ENCODE measurements at places on chromosomes 4 and X.

- no peak for DNase-seq
Measured at GRCh38 chrX:136269921-136270320, 18.7 kb upstream of the MAP7D3 start.

GRCh38 chr4:2698504-2698903 is 57.6 kb downstream of the TNIP2 start:
- DNase-seq: no peak

DNA sequence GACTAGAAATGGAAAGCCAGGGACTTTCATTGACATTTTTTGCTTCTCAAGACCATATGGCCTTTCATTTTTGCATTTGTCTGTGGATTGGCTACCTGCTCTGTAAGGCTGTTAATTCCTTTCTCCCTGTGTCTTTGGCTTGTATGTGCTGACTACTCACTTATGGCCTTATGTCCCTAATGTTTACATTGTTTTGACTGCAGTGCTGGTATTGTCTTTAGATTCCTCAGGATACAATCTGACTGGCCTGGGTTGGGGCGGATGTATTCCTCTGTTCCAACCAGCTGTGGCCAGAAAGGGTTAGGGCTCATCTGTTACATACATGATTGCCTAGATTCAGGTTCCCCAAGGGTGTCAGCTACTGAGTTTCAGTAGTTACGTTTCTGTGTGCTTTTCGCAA is 108.1 kb downstream of the RAPGEF2 start:
- no peak for DNase-seq

GRCh38 chr4:65670020-65670330 is 314 bp downstream of the EPHA5 start:
- DNase-seq: no peak

DNA sequence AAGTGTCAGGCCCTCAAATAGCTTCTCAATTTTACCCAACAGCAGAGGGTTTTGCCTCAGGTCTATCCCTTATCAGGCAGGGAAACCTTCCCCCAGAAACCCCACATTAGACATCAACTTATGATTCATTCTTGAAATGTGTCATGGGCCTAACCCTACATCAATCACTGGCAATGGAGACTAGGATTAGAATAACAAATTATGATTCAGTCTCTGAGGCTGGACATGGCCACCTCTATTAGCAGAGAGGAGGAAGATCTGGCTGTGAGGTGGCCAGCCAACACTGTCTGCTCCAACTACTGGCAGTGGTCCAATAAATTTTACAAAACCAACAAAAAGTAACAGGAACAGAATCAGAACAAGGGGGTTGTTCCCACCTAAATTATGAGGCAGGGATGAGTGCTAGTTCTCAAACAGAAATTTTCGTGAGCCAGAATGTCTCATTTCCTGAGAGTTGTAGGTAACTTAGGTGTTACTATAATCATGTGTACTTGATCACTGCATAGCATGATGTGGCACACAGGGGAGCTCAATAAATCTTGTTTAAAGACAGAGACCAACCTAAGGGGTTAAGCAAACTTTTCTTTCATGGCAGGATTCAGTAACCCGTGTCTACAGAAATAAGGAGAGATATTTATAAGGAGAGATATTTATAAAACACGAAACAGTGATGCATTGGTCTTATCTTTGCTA is 126.8 kb downstream of the NFKB1 start:
- no peak for DNase-seq

- no peak for DNase-seq
Measured at GRCh38 chr4:125359363-125359762, 44.6 kb downstream of the FAT4 start.

DNA sequence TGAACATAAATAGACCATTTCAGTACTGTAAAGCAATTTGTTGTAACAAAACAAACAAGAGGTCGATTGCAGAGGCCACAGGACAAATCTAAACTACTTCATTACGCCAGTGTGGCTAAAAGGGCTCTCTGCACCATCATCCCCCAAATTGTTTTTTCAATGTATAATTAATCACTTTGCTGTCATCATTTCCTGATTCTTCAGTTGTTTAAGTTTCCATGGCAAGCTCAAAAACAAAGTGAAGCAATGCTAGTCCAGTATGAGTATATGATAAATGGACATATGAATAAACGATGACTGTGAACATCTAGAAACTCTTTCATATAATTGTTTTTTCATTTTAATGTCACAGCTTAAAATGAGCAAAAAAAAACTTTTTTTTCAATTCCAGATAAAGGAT is 235.4 kb upstream of the FGF13 start:
- DNase-seq: no peak

DNA sequence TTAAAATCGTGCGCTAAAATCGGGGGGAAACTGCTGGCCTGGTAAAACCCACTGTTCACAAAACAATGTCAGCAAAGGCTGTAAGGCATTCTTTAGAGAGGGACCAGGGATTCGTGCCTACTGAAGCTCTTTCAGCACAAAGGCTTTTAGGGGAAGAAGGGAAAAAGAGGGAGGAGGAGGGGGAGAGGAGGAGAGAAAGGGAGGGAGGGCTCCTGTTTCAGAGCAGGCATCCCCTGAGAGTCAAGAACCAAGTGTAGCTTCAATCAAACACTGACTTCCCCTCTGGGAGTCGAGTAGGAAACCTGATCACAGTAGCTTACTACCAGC is 9.5 kb downstream of the BCOR start:
- no peak for DNase-seq

- DNase-seq: no peak
Measured at GRCh38 chrX:12802741-12803140, 11.5 kb downstream of the PRPS2 start.

DNA sequence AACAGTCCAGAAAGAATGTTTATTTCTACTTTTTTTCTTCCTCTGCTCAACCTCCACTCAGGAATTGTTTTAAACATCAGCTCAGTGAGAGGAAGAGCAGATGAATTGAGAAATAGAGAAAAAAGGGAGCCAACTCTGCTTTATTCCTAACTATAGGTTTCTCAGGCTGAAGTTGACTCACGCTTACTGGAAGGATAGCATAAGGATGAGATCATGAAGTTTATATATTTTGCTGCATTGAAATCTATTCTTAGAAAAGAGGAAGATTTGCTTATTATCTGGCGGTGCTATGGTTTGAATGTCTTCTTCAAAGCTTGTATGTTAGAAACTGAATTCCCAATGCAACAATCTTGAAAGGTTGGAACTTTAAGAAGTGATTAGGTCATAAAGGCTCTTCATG is 1673.4 kb upstream of the PCDH7 start:
- no peak for DNase-seq

DNA sequence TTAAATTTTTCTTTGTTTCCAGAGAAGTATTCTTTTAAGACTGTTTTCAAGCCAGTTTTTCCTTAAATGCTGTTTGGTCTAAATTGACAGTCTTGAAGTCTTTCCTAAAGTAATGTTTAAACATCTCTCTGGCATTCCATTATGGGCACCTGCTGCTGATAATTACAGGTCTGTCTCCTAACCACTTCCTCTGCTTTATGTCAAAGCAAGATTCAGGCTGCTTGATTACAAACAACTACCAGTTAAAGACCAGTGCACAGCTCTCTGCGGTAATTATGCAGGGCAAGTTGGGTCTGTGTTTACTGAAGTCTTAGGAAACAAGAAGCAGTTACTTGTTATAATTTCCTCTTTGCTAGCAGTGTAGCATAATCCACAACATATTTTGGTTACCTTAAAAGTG is 17.6 kb downstream of the UNC5C start:
- no peak for DNase-seq

DNA sequence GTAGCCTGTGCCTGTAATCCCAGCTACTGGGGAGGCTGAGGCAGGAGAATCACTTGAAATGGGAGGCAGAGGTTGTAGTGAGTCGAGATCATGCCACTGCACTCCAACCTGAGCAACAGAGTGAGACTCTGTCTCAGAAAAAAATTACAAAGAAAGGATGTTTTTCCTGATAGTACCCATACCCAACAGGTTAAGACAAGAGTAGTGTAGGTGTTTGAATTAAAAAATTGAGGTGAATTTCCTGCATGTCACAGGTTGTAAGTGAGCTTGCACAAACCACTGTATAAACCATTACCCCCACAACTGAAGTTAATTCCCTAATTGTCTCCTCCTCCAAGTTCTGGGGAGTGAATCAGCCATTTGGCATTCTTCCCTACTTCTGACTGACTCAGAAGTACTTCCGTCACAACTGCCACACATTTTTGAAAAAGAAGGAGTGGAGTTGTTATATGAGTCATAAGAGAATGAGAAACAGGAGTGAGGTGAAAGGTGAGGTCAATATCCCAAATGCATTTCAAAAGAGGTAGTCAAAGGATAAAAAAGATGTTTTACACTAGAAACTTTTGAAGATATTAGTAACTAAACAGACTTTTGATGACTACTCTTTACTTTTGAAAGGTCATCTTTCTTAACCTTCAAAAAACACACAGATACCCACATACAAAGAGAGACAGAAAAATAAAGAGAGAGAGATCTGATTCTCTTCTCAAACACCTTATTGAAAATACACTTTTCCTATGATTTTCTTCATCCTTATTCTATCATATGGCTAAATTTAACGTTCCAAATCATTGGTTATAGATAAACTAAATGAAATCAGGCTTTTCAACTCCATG is 134.5 kb downstream of the BTC start:
- DNase-seq: no peak

- no peak for DNase-seq
Measured at GRCh38 chr4:89353514-89353913, 45.9 kb upstream of the GPRIN3 start.

- DNase-seq: no peak
Measured at GRCh38 chr4:151604238-151604637, 156.6 kb downstream of the GATB start.

DNA sequence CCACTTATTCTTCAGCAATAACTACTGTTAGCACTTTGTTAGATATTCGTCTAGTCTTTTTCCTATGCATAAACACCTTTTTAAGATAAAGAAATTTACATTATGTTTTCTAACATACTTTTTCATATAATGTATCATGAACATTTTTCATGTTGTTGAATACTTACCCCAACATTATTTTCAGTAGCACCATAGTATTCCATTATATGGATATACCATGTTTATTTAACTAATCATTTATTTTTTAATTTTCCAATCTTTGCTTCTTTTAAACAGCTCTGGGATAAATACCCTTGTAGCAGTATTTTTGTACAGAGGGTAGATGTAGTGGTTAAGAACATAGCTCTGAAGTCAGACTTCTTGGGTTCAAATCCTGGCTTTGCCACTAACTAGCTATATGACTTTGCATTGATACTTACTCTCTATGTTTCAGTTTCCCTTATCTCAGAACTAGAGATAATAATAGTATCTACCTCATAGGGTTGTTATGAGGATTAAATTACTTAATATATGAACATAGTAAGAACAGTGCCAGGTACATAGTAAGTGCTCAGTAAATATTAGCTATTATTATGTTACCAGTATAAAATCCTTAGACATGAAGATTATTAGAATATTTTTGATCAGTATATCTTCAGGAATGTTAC is 11.3 kb downstream of the EXOC1 start:
- DNase-seq: no peak

DNA sequence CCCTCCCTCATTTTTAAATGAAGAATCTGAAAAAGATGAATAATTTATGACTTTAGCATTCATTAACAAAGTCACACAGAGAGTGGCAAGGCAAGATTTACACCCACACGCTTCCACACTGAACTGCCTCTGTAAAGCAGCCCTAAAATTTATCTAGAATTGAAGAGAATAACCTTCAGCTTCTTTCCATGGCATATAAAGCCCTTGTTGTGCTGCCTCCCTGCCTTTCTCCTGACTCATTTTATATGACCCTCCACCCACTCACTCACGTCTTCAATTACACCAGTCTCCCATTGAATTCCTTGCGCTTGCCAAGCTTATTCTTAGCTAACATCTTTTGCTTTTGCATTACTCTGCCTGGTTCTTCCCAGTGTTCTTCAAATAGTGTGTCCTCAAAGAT is 2649.3 kb downstream of the PCDH7 start:
- no peak for DNase-seq

DNA sequence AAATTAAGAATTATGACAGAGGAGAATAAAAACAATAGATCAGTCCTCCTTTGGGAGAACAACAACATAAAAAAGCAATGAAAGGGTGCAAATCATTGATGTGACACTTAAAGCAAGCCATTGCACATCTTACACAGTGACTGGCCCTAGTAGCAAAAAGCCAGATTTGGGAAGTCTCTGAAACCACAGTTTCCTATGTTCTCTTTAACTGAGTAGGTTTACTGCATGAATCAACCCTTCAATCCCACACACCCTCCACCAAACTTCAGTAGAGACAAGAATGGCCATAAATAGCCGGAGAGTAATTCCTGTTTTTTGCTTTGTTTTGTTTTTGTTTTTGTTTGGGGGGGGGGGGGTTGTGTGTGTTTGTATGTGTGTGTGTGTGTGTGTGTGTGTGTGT is 180.8 kb downstream of the VEGFC start:
- DNase-seq: no peak

DNA sequence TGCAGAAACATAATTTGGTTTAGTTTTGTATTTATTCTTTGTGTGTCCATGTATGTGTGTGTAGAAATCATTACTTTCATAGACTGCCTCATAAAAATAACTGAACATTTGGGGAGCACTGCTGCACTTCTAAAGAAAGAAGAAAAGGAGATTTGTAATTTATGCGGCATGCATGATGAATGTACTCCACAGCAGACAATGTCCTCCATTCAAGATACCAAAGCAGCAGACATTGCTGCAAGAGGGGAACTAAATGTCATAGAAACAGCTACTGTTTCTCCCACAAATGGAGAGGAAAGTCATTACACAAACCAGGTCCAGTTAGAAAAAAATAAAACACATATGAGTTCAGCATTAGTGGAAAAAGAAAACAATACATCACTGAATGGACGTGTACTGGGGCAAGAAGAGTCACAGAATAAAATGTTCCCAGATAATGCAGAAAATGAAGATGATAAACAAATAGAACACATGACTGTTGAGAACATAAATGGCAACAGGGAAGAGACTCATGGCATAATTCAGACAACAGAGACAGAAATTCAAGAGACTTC is 2.6 kb downstream of the DTHD1 start:
- no peak for DNase-seq

DNA sequence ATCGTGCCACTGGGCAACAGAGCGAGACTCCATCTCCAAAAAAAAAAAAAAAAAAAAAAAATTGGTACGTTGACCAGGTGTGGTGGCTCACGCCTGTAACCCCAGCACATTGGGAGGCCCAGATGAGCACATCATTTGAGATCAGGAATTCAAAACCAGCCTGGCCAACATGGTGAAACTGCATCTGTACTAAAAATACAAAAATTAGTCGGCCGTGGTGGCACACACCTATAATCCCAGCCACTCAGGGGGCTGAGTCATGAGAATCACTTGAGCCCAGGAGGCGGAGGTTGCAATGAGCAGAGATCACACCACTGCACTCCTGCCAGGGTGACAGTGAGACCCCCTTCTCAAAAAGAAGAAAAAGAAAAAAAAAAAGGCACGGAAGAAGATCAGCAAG is 24.5 kb downstream of the RBMX start:
- no peak for DNase-seq

GRCh38 chr4:151484396-151485102 is 75.6 kb downstream of the FHIP1A start:
- no peak for DNase-seq
